ENCODE measurements at places on chromosomes 3 and 15. TPM values are rescaled to one million over a fixed set of nuclear protein-coding genes. Genes with fewer than 3 reads are reported as not detected.

Gene TRIM59
- 8.4 TPM for total RNA-seq

Gene ALG1L2
- 1.0 TPM for total RNA-seq

Gene BLM
- 9.4 TPM for total RNA-seq

GRCh38 chr3:98322101-98322500, 31.6 kb upstream of the OR5K4 start:
- no peak for DNase-seq

DNA sequence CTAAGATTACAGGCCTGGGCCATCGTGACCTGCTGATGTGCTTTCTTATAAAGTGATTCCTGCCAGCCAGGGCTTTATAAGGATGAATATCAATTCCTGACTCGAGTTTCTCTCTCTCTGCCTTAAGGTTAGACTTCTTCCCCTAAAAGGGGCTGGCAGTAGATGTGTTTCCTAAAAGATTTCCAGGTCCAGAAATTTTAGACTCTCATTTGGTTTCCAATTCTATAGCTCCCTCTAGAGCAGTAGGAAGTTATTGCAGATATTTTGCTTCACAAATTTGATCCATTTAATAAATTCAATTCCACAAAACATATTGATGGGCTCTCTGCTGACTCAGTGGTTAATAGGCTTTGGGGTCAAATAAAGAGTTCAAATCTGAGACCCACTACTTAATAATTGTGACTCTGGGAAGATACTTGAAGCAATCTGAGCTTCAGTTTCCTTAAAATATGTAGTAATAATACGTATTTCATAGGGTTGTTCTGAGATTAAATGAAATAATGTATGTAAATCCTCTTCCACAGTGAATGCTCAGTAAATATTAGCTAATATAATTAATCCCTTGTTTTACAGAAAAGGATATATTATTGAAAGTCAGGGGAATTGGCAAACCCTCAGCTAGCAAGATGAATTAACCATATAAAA, 2.1 kb downstream of the TRIM69 start:
- DNase-seq: peak; percentile 45

DNA sequence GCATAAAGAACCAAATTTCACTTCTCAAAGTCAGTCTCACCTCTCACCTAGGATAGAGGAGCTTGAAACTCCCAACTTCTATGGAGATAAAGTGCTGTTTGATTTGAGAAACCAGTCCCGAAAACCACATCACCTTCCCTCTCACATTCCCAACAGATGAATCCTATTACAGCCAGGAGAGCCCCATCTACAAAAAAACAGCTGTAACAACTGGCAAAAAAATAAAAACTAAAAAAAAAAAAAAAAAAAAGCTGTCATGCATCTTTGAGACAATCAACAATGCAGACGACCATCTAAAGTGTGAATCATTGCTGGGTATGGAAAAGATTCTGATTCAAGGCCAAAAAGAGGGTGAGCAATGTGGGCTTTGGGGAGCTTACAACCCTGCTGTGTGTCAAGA, 23.8 kb downstream of the HOMER2 start:
- no peak for DNase-seq

GRCh38 chr15:60574801-60575631, 96.1 kb upstream of the ICE2 start:
- DNase-seq: no peak

- DNase-seq: peak; percentile 14
Measured at GRCh38 chr3:45832699-45833098, 9.2 kb downstream of the LZTFL1 start.

Data from spinal cord (tissue), 10 donors.